SK-N-SH treated with all-trans-retinoic acid at 6 μM for 48 hours (cell line): ENCODE measurements at places on chromosomes 7 and 10.
A peak's percentile ranks its signal among the peaks of the same experiment; 100 is the strongest.

GRCh38 chr7:95590387-95591248, 5.7 kb downstream of the PDK4 start:
- ATAC-seq: no peak

GRCh38 chr7:27684491-27684890, 21.8 kb upstream of the HIBADH start:
- no peak for ATAC-seq

- ATAC-seq: no peak
Observed at GRCh38 chr10:77686096-77686495, 48.5 kb upstream of the KCNMA1 start.

GRCh38 chr10:101028446-101029337, 2.2 kb downstream of the PDZD7 start:
- ATAC-seq: no peak

GRCh38 chr10:24858288-24859270, 93.8 kb downstream of the PRTFDC1 start:
- peak; percentile 80 for ATAC-seq

GRCh38 chr10:119653916-119654315, 2.7 kb downstream of the BAG3 start:
- ATAC-seq: no peak

DNA sequence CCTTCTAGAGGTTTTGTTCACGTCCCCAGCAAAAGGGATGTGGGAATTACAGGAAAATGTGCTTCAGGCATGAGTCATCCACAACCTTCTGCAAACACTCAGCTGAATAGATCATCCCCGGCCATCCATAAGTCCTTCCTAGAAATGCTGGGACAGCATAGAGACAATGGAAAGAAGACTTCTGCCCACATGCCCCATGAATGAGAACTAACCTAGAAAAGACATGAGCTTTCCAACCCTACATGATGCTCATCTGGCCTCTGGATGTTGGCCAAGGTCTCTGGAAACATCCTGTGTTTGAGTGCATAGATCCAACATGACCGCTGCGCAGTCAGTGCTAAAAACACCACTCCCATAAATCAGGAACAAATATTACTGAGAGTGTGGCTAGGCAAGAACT, 277.5 kb downstream of the PLXNA4 start:
- peak; percentile 93 for ATAC-seq

GRCh38 chr7:36305648-36306047, 84.0 kb upstream of the ANLN start:
- no peak for ATAC-seq

DNA sequence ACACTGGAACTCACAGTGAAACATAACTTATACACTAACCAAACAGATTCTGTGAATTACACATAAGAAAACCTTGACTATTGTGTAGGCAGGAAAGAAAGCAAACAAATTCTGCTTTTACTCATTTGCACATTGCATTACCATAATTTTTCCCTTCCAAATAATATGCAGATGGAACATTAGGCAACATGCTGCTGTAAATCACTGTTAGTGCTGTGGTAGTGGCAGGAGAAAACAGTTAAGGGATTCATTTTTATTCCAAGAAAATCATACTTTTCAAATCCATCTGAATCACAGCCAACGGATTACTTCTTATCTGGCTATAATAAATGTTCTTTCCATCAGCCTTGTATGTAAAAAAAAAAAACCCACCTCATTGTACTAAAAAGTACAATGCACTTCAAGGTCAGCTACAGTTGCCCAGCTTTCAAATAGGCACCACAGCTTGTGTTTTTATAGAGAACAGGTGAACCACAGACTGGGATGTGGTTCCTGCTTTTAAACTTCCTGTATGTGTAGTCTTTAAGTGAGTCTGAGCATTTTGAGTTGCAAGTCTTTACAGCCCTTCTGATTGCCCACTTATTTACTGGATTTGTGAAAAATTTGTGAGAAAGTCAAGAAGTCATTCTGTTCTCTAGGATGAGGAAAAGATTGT, 590.0 kb upstream of the SEMA3D start:
- no peak for ATAC-seq

DNA sequence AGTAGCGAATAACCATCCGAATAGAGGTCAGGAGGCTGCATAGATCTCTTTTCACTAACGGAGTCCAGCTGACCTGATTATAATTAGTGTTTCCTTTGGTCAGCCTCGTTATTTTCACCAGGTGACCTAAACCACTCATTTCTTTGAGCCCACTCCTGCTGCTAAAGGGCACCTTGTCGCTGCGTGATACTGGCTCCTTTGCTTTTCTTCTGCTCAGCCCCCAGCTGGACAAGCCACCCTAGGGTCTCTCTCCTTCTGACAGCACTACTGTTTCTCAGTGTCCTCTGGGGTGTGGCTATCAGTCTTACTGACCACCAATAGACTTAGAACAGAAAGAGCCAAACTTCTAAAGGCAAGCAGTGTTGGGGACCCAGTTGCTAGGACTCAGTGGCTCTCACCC, 2.7 kb upstream of the IGFBP3 start:
- ATAC-seq: no peak

- ATAC-seq: peak; percentile 27
Observed at GRCh38 chr10:43353495-43354329, 17.7 kb upstream of the FXYD4 start.

DNA sequence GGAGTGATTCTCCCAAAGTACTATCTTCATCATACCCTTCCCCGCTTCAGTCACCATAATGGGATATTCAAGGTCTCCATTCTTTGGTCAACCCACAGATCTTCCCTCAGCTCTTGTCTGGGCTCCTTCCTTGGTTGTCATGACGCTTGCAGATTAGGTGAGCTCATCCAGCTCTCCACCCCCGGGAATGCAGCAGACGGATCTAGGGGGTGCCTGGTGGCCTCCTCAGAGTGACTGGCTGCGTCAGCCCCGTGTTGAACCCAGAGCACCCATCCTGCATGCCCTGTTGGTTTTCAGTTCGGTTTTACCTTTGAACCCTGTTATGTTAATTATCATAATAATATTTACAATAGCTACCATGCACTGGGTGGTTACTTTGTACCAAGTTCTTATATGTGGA, 6.4 kb downstream of the NEURL1 start:
- no peak for ATAC-seq

GRCh38 chr10:132457328-132458070, 60.5 kb downstream of the PWWP2B start:
- ATAC-seq: no peak

DNA sequence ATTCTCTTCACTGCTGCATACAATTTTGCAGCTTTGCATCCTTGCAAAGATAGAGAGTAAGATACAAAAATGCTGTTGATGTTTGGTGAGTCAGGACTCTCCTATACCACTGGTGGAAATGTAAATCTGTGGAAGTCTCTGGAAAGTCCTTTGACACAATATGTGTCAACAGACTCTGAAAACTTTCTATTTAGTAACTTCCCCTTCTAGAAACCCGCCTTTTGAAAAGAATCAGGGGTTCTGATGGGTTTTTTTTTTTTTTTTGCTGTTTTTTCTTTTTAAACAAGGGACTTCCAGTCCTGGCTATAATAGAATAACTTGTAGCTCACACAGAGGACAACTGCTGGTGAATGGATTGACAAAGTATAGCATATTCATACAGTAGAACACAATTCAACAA, 16.4 kb downstream of the NOD1 start:
- no peak for ATAC-seq

- ATAC-seq: peak; percentile 39
Observed at GRCh38 chr7:17638727-17639126, 301.6 kb downstream of the SNX13 start.

DNA sequence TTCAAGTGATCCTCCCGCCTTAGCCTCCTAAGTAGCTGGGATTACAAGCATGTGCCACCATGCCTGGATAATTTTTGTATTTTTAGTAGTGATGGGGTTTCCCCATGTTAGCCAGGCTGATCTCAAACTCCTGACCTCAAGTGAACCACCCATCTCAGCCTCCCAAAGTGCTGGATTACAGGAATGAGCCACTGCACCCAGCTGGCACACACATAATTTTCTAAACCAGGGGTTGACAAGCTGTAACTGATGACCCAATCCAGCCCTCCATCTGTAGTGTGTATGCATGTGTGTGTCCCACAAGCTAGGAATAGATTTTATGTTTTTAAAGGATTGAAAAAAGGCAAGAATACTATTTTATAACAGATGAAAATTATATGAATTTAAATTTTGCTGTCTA, 125.9 kb upstream of the INSYN2A start:
- no peak for ATAC-seq

DNA sequence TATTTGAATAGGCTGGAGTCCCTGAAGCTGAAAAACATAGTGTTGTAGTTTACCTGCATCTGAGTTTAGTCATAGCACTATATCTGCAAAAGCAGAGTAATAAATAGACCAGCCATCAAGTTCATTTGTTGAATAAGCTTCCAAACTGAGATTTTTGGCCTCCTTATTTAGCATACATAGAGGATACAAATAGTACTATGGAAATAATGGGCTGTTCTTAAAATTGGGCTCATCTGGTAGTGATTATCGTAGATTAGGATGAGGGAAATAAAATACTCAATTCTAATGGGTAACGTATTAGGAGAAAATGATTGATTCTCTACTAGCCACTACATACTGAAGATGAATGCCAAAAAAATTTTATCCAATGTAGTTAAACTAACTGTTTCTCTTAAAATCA, 41.4 kb upstream of the TMEM196 start:
- no peak for ATAC-seq

DNA sequence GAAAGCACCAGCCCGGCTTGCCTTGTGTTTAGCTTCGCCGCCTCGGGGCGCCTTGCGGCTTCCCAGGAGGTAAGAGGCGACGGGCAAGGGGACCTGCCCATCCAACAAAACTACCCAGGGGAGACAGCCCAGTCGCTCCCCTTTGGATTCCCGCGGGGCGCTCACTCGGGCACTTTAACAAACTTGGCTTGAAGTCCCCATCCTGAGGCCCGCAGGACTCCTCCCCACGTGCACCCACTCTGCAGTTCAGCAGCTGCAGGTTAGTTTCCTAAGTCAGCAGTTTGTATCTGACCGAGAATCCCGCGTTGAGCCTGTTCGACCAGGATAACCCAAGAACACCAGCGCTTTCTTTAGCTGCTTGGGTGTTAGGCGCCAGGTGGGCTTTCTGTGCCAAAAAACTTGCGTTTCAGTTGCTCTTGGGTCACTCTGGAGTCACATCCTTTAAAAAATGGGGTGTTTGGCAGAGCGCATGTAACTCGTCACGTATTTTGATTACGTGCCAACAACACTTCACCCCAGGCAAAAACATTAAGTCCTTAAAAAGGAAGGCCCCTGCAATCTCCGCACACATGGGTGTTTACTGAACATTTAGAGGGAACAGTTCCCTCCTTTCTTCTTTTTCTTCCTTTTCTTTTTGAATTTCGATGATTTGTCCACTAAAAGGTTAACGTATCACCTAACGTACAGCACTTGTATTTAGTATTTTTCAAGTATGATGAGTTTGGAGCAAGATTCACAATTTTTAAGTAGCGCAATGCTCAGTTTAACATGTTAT, 876 bp downstream of the DNAH11 start:
- ATAC-seq: peak; percentile 38

DNA sequence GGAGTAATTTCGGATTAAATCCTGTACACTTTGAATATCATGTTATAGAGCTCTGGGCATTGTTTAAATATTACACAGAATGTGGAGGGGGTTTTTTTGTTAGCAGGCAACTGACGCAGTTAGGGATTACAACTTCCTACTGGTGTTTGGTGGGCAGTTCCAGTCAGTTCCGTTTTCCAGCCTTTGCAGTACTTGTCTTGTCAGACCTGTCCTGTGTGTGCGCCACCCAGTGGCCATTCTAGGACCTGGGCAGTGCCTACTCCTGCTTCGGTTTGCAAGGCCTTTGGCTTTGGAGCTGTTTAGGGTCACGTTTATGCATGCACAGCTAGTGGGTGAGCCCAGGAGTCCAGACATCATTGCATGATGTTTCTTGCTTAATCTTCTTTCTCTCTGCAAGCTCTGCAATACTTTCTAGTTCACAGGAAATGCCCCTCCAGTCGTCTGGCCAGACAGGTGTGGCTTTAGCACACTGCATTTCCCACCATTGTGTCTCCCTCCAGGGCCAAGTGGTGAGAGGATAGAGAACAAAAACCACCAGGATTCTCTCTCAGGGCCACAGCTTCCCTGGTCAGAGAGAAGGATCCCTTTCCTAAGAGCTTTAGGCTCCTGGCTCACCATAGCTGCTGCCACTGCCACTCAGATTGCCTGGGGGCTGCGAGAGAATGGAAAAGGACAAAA, 96.5 kb upstream of the TARP start:
- peak; percentile 98 for ATAC-seq

- no peak for ATAC-seq
Observed at GRCh38 chr7:48158404-48158803, 12.9 kb upstream of the ABCA13 start.

DNA sequence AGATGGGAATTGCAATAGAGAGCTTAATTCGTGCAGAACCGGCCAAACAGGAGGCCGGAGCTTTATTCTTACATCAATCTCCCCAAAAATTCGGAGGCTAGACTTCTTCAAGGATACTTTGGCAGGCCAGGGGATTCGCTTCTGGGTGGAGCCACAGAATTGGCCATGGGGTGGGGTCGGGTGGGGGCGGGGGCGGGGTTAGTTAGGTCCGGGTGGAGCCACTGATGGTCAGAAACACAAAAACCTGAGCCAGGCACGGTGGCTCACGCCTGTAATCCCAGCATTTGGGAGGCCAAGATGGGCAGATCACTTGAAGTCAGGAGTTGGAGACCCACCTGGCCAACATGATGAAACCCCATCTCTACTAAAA, 87.5 kb downstream of the SEPTIN14 start:
- no peak for ATAC-seq

DNA sequence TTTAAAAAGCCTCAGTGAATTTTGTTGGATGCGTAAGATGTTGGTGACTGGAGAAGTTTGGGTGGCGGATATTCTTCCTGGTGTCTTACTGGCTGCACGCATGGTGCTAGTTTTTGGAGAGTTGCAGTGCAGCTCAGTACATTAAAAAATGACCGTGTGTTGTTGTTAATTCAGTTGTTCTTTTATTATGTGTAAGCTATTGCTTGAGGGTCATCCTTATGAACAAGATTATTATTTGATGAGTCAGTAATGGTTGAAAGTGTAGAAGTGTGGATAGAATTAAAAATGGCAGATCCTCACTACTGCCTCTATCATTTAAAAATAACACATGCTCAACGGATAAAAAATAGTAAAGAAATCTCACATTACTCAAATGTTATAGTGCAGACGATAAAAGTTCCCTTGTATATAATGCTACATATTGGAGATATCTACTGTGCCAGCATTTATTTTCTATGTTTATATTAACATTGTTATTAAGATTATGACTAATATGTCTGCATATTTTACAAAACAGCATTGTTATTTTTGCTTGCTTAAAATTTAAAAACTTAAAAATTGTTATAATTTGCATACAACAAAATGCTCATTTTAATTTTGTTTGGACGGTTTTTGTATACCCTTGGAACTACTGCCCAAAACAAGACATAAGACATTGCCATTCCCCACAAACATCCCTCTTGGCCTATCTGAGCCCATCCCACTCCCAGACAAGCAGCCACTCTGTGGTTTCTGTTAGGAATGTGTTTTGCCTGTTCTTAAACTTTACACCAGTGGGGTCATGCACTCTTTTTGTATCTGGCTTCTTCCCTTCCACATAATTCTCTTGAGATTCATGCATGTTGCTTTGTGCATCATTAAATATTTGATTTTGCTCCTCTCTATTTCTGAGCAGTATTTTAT, 142.0 kb downstream of the DOCK1 start:
- peak; percentile 65 for ATAC-seq

GRCh38 chr7:30323006-30323355, 38.6 kb downstream of the ZNRF2 start:
- ATAC-seq: no peak
